ENCODE measurements at places on chromosomes 16 and 17.

- no peak for DNase-seq
These were observed 17.4 kb upstream of the MTSS2 start for GRCh38 chr16:70703041-70703834.

DNA sequence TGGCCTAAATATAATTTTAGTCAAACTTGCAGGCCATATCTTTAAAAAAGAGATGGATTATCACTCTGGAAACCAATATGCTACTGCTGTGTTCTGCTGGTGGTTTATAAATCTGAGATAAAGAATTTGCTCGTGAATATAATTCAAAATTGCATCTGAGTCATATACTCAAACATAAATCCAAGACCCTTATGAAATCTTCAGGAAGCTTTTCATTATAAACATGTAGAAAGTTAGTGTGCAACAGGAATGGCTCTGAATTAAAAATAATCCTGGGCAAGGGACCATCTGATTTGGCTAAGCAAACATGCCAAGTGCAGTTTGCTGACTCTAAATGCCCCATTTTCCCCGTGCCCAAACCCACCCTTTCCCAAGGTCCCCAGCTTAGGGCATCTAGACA is 57.3 kb downstream of the TEX2 start:
- no peak for DNase-seq

DNA sequence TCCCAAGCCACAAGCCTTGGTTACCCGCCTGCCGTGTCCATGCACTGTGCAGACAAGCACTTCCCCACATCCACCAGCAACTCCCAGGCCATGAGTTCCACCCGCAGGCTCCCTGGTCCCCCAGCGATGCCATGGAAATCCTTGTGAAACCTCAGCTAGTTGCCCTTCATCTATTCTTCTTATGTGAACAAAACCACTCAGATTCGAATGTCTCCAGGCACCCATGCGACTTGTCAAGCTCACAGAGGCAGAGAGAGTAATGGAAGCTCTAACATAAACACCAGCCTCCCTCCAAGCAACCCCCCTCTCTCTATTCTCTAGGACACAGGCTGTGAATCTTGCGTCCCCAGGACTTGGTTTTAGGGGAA is 182.6 kb downstream of the C16orf95 start:
- no peak for DNase-seq

GRCh38 chr16:2818272-2818876 is 1.3 kb downstream of the PRSS21 start:
- no peak for DNase-seq

- no peak for DNase-seq
These were observed 79.4 kb downstream of the CCDC182 start for GRCh38 chr17:57665696-57666095.

DNA sequence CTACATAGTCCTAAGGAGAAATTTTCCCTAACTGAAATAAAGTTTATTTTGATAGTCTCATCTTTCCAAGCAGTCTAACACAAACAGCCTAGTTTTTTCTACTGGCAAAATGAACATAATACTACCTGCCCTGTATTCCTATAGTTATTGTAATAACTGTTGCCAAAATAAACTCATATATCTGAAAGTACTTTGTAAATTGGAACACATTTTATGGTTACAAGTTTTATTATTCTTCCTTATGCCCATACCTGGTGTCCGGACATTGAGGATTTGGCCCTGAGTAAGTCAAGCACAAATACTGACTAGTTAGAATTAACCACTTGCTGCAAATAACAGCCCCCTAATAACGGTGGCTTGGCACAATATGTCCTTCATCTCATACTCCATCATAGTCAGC is 120.4 kb upstream of the TOM1L1 start:
- no peak for DNase-seq

All from Panc1 (cell line).